ENCODE measurements at places on chromosomes 7 and 10.

DNA sequence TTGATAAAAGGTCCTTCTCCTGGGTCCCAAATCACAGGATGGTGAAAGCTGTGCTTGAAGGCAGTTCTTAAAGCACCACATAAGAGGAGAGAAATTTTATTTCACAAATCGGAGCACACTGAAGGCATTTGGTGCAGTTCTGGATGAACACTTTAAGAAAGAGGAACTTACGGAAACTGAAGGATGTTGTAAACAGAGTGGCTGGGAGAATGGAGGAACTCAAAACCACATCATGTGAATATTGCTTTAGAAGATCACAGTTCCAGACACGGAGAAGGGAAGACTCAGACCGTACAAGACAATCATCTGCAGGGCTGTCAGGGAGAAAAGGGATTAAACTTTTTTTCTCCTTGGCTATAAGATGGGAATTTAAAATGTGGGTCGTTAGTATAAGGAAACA lies 9.0 kb upstream of the GPR141 start:
- DNase-seq, result no peak

- DNase-seq, result no peak
Observed at GRCh38 chr10:1698185-1698584, 39.1 kb downstream of the ADARB2 start.

DNA sequence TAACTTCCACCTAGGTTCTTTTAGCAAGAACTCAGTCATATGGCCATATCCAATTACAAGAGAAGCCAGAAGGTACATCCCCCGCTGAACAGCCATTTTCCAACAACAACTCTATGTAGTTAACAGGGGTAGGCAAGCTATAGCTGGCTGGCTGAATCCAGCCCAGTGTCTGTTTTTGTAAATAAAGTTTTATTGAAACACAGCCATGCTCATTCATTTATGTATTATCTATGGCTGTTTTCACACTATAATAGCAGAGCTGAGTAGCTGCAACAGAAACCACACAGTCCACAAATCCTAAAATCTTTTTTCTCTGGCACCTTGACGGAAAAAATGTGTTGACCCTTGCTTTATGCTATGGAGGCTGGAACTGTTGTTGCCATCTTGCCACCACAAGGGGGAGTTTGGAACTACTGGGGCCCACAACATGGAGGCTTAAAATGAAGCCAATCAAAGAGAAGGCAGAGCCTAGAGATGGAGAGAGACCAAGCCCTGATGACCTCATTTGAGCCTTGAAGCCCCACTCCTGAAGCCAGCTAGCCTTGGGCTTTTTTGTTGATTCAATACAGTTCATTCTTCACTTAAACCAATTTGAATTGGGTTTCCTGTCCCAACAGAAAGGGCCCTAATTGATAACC lies 33.3 kb upstream of the XPNPEP1 start:
- peak; percentile 56 for DNase-seq

- DNase-seq, result no peak
Observed at GRCh38 chr7:134189559-134189958, 62.4 kb downstream of the LRGUK start.

- no peak for DNase-seq
Observed at GRCh38 chr7:131540491-131541162, 15.8 kb downstream of the PODXL start.

DNA sequence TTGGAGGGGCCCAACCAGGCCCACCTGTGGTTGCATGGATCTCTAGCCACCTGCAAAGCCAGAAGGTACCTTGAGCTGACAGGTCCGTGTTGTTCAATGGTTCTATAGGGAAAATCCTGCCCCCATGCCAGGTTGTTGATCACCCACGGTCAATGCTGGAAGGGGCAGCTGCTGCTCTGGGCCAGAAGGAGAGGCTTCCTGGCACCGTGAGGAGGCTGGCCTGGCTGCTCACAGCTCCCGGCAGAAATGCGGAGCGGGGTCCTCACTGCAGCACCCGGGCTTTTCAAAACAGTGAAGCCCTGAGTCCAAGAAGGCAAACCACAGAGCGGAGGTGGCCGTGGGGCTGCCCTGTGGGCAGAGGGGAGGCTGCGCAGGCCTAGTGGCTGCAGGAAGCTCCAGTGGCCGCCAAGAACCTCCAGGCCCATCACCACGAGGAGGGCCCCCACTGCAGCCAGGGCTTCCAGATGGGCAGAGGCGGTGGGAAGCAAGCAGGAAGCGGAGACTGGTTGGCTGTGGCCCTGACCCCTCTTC lies 25.0 kb upstream of the GPR146 start:
- no peak for DNase-seq

DNA sequence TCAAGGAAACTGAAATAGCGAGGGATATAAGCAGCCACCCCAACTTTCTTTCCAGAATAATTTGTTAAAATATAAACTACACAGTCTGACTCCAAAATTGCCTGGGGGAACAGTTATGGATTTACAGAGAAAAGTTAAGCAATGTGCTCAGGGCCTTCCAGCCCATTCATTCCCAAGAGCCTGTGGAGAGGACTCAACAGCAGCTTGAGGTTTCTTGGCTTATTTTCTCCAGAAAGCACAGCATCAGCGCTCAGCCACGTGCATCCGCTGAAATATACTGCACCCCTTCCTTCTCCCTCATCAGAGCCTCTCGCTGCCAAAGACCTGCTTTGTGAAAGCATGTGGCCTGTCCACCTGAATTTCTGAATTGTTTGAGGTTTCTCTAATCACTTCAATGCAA lies 375.2 kb upstream of the VWC2 start:
- DNase-seq, result no peak

- no peak for DNase-seq
Observed at GRCh38 chr7:273327-273726, 16.6 kb upstream of the FOXL3 start.

- DNase-seq, result no peak
Observed at GRCh38 chr7:155529346-155529745, 17.0 kb downstream of the CNPY1 start.

DNA sequence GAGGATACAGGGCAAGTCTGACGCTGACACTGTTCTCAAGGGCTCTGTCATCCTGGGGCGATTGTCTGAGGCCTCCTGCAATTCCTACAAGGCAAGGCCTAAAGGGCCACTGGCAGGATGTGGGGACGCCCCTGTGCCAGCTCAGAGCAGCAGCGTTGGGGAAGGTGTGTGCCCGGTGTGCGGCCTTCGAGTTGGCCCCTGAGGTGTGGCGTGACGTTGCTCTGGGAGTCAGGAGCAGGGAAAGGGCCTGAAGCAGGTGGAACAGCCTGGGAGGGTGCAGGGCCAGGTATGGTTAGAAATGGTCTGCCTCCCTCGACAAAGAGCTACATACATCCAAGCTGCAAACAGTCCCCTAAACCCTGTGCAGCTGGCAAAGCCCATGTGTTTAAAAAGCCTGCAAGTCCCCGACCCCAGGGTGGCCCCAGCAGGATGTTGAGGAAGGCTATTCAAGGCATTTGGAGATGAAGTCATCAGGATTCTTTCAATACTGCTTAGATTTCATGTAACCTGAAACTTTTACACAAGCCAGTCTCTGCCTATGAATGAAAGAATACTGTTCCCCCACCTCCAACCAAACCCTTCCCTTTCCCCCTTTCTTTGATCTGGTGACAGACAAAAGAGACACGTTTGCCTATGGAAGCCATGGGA lies 142.5 kb upstream of the TNS3 start:
- DNase-seq, result no peak

DNA sequence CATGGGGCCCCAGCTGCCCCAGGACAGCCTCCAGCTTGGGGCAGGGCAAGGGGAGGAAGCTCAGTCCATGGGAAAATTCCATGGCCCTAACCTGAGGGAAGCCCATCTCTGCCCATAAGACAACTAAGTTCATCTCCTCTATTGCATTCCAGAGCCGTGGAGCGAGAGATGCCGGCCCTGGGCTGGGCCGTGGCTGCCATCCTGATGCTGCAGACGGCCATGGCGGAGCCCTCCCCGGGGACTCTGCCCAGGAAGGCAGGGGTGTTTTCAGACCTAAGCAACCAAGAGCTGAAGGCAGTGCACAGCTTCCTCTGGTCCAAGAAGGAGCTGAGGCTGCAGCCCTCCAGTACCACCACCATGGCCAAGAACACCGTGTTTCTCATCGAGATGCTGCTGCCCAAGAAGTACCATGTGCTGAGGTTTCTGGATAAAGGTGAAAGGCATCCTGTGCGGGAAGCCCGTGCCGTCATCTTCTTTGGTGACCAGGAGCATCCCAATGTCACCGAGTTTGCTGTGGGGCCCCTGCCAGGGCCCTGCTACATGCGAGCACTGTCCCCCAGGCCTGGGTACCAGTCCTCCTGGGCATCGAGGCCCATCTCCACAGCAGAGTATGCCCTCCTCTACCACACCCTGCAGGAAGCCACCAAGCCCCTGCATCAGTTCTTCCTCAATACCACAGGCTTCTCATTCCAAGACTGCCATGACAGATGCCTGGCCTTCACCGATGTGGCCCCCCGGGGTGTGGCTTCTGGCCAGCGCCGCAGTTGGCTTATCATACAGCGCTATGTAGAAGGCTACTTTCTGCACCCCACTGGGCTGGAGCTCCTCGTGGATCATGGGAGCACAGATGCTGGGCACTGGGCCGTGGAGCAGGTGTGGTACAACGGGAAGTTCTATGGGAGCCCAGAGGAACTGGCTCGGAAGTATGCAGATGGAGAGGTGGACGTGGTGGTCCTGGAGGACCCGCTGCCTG lies 4.3 kb downstream of the AOC1 start:
- no peak for DNase-seq

DNA sequence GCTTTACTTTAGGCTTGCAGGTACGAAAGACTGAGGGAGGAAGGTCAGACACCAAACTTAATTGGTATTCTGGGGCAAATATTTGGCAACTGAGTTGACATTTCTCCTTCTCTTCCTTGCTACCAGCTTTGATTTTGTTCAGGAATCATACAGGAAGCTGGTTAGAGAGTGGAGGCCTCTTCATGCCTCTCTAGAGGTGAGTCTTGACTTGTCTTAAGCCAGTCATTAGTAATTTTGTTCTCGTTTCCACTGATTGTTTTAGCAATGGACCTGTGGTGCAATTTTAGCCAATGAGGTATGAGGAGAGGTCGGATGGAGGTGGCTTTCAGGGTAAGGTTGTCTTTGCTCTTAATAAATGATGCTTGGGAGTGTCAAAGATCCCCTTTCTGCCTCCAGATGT lies 2.4 kb upstream of the RP9 start:
- no peak for DNase-seq

DNA sequence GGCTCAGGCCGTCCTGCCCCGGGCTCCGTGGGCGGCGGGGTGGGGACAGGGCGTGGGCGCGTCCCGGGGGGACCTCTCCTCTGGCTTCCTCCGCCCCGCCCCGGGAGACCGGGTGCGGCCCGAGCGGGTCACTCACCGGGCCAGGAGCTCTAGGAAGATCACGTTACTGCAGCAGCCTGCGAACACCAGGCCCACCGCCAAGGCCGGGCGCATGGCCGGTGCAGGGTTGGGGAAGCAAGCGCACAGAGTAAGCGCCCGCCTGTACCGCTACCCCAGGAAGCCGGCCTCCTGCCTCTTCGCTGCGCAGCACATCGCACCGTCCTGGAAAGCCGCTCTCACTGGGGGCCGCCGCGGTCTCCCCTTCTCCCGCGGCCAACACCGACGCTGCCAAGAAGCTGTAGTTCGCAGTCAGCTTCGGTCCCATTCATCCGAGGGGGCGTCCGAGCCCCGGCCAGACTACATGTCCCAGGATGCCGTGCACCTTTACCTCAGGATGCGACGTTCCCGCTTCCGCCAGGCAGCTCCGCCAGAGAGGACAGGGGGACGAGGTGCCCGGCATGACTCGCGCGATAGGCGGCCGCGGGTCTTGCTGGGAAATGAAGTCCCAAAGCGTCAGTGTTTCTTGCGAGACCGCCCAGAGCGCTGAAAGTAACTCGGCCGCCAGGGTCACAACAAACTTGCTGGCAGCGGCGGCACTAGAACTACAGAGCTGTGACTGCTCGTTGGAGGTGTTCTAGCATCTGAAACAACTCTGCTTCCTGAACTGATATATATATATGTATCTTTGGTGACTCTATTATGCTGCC lies at the start of gene SLC35B4:
SLC35B4 (minus strand) TSS at position 392 of the 806 bp plus-strand sequence; CDS start at position 213, 179 bp downstream.
- peak; percentile 99 for DNase-seq

- DNase-seq, result peak; percentile 72
Observed at GRCh38 chr7:104943502-104944343, 70.3 kb upstream of the KMT2E start.

- no peak for DNase-seq
Observed at GRCh38 chr10:7424315-7424714, 13.5 kb upstream of the SFMBT2 start.

GRCh38 chr7:135349746-135350145 lies 116.1 kb downstream of the STRA8 start:
- no peak for DNase-seq

- no peak for DNase-seq
Observed at GRCh38 chr7:5420067-5420880, 3.4 kb downstream of the TNRC18 start.

DNA sequence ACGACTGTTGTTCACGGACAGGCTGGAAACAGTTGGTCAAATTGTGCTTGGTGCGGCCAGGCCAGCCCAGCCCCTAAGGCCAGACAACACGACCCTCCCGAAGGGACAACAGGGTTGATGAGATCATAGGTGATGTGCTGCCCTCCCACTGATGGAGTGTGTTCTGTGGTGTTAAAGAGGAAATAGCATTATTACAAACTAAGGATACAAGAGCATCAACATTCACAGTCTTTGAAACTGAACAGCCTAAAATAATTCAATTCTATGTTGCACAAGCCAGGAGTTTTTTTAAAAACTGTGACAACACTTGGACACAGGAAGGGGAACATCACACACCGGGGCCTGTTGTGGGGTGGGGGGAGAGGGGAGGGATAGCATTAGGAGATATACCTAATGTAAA lies 87.6 kb downstream of the FAM53B start:
- no peak for DNase-seq

DNA sequence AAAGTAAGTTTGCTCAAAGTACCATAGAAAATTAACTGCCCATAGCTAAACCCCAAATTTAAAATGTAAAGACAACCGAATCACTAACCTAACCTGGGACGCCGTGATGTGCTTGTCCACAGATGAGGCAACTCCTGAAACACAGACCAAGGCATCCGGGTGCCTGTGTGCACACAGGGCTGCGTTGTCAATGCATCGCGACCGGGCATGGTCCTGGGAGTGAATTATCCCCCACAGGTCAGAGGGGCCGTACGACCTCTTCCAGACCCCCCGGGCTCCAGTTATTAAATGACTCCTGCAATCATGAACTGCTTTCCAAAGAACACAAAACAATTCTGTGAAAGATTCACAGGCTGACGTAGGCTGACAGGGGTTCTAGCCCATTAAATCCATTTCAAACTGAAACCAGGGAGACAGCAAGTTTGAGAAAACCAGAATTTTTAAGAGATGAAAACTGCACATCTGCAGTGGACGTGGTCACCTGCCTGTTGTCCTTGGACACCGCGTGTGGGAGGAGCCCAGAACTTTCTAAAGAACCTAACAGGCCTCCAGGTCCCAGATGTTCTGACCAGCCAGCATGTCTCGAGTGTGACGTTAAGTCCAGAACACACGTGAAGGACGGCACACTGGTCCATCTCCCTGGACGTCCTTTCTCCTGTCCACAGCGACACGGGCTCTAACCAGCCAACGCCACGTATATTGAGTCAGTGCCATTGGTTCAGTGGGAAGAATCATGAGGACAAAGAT lies 297.8 kb downstream of the DNAJB6 start:
- DNase-seq, result no peak

GRCh38 chr7:114155116-114156110 lies 236.6 kb upstream of the PPP1R3A start:
- DNase-seq, result no peak

GRCh38 chr10:112852306-112852705 lies 97.7 kb upstream of the TCF7L2 start:
- no peak for DNase-seq

Data from T-helper 2 cell (primary cell).